Suprapubic skin (tissue), 4 donors: ENCODE measurements at places on chromosomes 16 and 17. TPM values are rescaled to one million over a fixed set of nuclear protein-coding genes. Genes with fewer than 3 reads are reported as not detected.
A peak's percentile ranks its signal among the peaks of the same experiment; 100 is the strongest.

Gene CTF1
- total RNA-seq: 1.3 TPM

Gene PMP22
- total RNA-seq: 111 TPM

Gene ARL5C
- not detected for total RNA-seq

Gene ZKSCAN2
- 1.6 TPM for total RNA-seq

DNA sequence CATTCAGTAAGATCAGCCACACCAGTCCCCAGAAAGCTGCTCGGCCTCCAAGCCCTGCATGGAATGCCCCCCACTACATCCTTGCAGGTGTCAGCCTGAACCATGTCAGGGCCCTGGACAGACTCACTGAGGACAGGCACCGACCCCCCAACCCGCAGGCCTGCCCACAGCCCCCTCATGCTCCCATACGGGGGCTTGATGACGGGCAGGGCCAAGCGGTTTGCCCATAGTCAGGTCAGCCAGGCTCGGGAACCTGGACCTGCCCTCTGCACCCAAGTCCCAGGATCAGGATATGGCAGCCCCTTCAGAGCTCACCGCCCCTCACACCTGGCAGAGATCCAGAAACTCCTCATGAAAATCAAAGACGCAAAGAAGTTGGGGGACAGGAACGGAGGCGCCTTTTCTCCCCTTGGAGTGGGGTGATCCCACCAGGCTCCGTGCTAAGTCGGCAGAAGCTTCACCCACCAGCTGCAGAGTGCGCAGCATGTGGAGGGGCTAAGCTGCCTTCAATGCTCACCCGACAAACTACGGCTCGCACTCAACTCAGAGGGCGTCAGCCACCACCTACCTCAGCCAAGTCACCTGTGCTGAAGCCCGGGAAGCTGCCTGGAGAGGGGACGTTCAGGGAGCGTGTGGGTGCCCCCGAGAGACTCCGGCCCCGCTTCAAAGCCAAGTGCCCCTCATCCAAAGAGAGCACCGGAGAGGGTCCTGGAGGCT, 26.5 kb downstream of the GNPTG start:
- H3K27ac ChIP-seq: peak overlapping the region; percentile 4
- DNase-seq: no peak
- H3K36me3 ChIP-seq: peaks cover 41% of the 10 kb centered on the region
- H3K27me3 ChIP-seq: no peaks in the 10 kb centered on the region
- H3K4me3 ChIP-seq: peak overlapping the region; percentile 63

- no peaks in the 10 kb centered on the region for H3K27me3 ChIP-seq
- H3K27ac ChIP-seq: no peak overlapping the region
- peaks cover 14% of the 10 kb centered on the region for H3K4me1 ChIP-seq
- DNase-seq: no peak
- H3K4me3 ChIP-seq: no peak overlapping the region
Observed at GRCh38 chr16:1731603-1732002, 25.6 kb downstream of the MAPK8IP3 start.

- H3K4me3 ChIP-seq: no peak overlapping the region
- no peak for DNase-seq
- H3K36me3 ChIP-seq: no peaks in the 10 kb centered on the region
- no peaks in the 10 kb centered on the region for H3K27me3 ChIP-seq
- H3K27ac ChIP-seq: no peak overlapping the region
- H3K4me1 ChIP-seq: no peaks in the 10 kb centered on the region
Observed at GRCh38 chr16:73746554-73746953, 550.1 kb upstream of the PSMD7 start.

GRCh38 chr16:17812771-17813170, 342.0 kb upstream of the XYLT1 start:
- H3K4me1 ChIP-seq: no peaks in the 10 kb centered on the region
- no peak overlapping the region for H3K27ac ChIP-seq
- no peak overlapping the region for H3K4me3 ChIP-seq
- DNase-seq: no peak
- no peaks in the 10 kb centered on the region for H3K27me3 ChIP-seq

- H3K27ac ChIP-seq: peak overlapping the region; percentile 91
- peaks cover 75% of the 10 kb centered on the region for H3K4me1 ChIP-seq
- H3K36me3 ChIP-seq: no peaks in the 10 kb centered on the region
Observed at GRCh38 chr16:592518-593306, 2.8 kb downstream of the RAB40C start.

- no peak for DNase-seq
- no peak overlapping the region for H3K4me3 ChIP-seq
- H3K36me3 ChIP-seq: no peaks in the 10 kb centered on the region
- no peak overlapping the region for H3K27ac ChIP-seq
Observed at GRCh38 chr16:47712276-47713224, 251.4 kb downstream of the PHKB start.

GRCh38 chr16:74770831-74771526, 3.6 kb downstream of the FA2H start:
- H3K4me3 ChIP-seq: no peak overlapping the region
- DNase-seq: peak; percentile 60
- H3K27ac ChIP-seq: no peak overlapping the region
- no peaks in the 10 kb centered on the region for H3K36me3 ChIP-seq
- H3K27me3 ChIP-seq: peaks cover 40% of the 10 kb centered on the region
- H3K4me1 ChIP-seq: peaks cover 16% of the 10 kb centered on the region

DNA sequence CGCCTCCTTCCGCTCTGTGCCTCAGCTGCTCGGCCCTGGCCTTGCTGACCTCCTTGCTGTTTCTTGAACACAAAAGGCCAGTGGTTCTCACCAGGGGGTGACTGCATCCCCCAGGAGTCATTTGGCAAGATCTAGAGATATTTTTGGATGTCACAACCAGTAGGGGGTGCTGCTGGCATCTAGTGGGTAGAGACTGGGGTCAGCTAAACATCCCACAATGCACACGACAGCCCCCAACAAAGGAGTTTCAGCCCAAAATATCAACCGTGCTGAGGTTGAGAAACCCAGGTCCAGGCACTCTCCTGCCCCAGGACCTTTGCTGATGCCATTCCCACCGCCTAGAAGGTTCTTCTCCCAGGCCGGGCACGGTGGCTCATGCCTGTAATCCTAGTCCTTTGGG, 39.7 kb downstream of the ABCC6 start:
- no peak overlapping the region for H3K27ac ChIP-seq
- peaks cover 5% of the 10 kb centered on the region for H3K27me3 ChIP-seq
- no peak for DNase-seq
- H3K36me3 ChIP-seq: no peaks in the 10 kb centered on the region

DNA sequence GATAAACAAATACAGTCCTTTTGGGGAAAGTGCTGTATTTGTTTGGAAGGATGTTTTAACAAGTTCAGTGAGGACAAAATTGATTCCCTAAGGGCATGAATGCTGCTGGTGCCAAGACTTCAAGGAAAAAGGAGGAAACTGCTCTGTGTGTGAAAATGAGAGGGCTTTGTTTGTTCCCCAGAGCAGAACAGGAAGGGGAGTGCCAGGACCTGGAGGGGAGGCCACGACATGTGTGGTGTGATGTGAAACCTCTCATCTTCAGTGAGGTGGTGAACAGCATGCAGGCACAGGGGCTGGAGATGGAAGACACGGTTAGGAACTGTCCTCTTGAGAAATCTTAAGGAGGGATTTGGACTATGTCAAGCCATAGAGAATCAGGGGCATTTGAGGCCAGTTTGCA, 46.6 kb upstream of the GRIN2A start:
- H3K4me3 ChIP-seq: no peak overlapping the region
- no peak for DNase-seq
- no peak overlapping the region for H3K27ac ChIP-seq
- no peaks in the 10 kb centered on the region for H3K36me3 ChIP-seq
- H3K27me3 ChIP-seq: peaks cover 5% of the 10 kb centered on the region

DNA sequence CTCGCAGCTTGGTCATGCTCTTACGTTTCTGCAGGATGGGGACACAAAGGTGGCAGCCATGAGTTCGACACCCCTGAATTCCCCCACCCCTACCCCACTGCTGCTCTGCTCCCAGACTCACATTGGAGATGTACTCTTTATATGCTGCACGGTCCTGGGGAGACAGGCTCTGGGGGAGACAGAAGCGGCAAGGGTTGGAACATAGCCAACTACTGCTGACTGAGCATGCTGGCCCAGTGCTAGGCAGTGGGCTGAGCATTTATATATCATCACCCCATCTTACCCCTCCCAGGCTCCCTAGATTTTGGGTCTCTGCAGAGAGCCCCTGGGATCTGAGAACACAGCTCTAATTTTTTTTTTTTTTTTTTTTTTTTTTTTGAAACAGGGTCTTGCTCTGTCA, 8.1 kb upstream of the ATXN7L3 start:
- peaks cover 41% of the 10 kb centered on the region for H3K4me1 ChIP-seq
- H3K27me3 ChIP-seq: no peaks in the 10 kb centered on the region
- peaks cover 37% of the 10 kb centered on the region for H3K36me3 ChIP-seq
- no peak overlapping the region for H3K4me3 ChIP-seq
- H3K27ac ChIP-seq: no peak overlapping the region
- DNase-seq: no peak

DNA sequence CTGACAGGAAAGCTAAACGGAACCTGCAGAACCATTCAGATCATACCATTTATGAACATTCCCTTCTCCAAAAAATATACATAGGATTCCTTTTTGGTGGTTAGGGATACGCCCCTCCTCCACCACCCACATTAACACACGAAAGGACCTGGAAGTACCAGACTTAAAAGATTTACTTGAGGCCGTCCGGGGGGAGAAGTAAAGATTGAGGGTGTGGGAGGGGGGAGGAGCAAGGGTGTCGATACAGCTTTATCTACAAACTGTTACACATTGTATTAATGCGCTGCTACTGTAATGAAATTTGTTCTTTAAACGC, 537 bp downstream of the PALB2 start:
- no peak for DNase-seq
- H3K27ac ChIP-seq: peak overlapping the region; percentile 88
- H3K4me3 ChIP-seq: peak overlapping the region; percentile 87
- H3K4me1 ChIP-seq: peaks cover 23% of the 10 kb centered on the region
- peaks cover 36% of the 10 kb centered on the region for H3K36me3 ChIP-seq

DNA sequence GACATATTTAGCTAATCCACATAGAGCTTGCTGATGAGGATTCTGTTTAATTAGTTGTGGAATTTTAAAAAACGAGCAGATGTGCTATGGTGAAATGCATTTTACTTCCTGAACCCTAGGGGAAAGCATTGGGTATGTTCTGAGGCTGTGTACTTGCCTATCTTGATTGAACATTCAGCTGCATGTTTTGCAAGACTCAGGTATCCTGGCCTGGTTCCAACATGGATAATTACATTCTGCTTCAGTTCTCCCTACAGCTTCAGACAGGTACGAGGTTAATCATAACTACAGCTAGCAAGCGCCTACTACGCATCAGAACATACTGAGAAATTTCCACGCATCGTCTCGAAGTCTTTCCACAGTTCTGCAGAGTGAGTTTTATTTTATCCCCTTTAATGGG, 77.0 kb downstream of the HS3ST2 start:
- no peak overlapping the region for H3K27ac ChIP-seq
- H3K4me3 ChIP-seq: no peak overlapping the region
- no peaks in the 10 kb centered on the region for H3K4me1 ChIP-seq
- H3K27me3 ChIP-seq: peaks cover 4% of the 10 kb centered on the region

Gene HEATR9
- not detected for total RNA-seq

Gene SEZ6L2
- total RNA-seq: 0.98 TPM

Gene HS3ST2
- total RNA-seq: 1.7 TPM

DNA sequence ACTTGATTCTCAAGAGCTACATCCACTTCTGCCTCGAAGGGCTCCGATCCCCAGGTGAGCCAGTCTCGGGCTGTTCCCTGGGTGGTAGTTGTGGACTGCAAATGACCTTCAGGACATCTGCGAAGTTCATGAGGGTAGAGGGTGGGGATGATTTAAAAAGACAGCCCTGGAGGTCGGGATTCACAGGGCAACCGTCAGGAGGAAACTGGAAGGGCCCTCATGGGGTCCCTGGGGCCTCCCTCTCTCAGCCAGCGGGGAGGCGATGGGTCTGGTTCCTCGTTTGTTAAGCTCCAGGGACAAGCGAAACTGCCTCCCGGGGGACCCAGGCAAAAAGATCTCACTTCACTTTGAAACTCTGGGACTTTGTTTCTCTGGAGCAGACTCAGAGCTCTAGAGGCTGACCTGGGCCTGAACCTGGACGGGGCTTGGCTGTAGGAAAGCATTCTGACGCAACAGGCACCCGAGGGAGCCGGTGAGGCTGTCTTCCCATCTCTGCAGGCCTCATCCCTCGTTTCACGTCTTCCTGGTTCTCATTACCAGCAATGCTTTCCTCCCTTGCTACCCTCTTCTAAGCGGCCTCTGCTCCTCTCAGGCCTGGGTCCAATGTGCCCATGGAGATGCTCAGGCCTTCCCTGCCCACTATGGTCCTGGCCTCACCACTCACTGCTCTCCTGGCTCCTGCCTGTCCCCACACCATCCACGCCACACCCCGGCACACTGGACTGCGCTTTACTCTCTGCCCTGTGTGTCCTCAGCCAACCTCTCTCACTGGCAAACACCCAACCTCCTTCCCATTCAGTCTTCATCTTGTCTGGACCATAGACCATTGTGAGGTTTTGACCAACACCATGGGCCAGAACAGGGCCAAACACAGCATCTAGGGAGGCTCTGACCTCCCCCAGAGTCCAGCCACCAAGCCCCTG, 214.2 kb upstream of the TNRC6C start:
- H3K4me3 ChIP-seq: no peak overlapping the region
- H3K36me3 ChIP-seq: no peaks in the 10 kb centered on the region
- peak; percentile 74 for DNase-seq
- H3K4me1 ChIP-seq: no peaks in the 10 kb centered on the region
- H3K27me3 ChIP-seq: no peaks in the 10 kb centered on the region

DNA sequence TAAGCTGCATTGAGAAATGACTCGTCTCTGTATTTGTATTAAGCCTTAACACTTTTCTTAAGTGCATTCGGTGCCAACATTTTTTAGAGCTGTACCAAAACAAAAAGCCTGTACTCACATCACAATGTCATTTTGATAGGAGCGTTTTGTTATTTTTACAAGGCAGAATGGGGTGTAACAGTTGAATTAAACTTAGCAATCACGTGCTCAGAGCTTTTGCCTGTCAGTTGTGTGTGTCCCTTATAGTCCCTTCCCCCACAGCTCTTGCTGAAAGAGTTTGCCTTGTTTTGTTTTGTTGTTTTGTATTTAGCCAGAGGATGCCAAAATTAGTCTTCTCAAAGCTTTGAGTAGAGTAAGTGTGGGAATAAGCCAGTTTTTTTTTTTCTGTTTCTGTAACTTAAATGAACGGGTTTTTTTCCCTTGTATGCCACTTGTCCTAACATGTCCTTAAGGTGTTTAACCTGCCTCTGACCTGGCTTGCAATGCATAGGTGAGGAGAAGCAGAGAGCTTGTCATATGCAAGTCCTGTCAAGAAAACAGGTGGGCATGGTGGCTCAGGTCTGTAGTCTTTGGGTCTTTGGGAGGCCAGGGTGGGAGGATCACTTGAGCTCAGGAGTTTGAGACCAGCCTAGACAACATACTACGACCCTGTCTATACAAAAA, 4.6 kb upstream of the MAPK8IP3 start:
- peaks cover 26% of the 10 kb centered on the region for H3K36me3 ChIP-seq
- no peak for DNase-seq
- no peak overlapping the region for H3K27ac ChIP-seq
- no peak overlapping the region for H3K4me3 ChIP-seq

GRCh38 chr17:78159575-78160158, 8.7 kb upstream of the SYNGR2 start:
- DNase-seq: no peak
- H3K4me1 ChIP-seq: peaks cover 31% of the 10 kb centered on the region
- no peaks in the 10 kb centered on the region for H3K27me3 ChIP-seq
- H3K4me3 ChIP-seq: no peak overlapping the region
- H3K27ac ChIP-seq: peak overlapping the region; percentile 79
- H3K36me3 ChIP-seq: no peaks in the 10 kb centered on the region

GRCh38 chr16:50980666-50981065, 170.4 kb downstream of the SALL1 start:
- no peak for DNase-seq
- no peak overlapping the region for H3K27ac ChIP-seq
- no peaks in the 10 kb centered on the region for H3K36me3 ChIP-seq
- H3K4me3 ChIP-seq: no peak overlapping the region
- H3K27me3 ChIP-seq: peaks cover 12% of the 10 kb centered on the region
